Stimulated activated CD8-positive, alpha-beta memory T cell treated with anti-CD3 and anti-CD28 coated beads, Interleukin-12 subunit alpha, Interleukin-12 subunit beta, amount 100 ng/mL, for 1 hour (primary cell): ENCODE measurements at places on chromosomes 13 and 19.

DNA sequence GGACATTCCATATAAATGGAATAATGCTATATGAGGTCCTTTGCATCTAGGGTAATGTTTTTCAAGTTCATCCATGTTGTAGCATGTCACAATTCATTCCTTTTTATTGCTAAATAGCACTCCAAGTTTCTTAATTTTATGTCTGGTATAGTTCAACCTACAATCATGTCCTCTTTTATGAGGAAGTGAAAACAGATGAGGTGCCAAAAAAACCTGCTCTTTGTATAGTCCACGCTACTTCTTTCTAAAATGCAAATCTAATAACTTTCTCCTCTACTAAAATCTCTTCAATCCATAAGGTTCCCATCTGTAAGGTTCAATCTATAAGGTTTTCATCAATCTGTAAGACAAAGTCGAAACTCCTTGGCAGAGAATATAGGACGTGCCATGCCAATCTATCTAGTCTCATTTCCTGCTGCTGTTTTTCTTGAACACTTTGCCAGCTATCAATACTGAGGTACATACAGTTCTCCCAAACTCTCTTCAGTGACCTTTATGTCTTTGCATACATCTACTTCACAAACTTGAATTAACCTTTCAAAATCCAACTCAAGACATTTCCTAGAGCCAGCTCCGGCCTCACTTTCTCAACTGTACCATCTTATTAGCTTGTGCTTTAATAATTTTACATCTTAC is 33.7 kb downstream of the INTS6 start:
- DNase-seq, result no peak

- DNase-seq, result no peak
Observed at GRCh38 chr19:1252821-1253513, 4.6 kb downstream of the MIDN start.

DNA sequence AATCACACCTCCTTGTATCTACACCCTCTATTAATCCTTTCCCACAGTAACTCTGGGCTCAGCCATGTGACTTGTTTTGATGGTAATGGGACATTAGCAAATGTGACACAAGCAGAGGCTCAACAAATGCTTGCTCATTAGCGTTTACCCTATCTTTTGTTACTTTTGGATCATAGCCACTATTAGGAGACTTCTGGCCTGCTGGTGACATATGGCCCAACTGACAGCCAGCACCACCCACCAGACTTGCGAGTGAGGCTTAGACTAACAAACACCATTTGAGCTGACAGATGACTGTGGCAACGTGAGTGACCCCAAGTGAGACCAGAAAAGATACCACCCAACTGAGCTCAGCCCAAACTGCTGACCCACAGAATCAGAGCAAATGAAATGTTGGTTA is 154.1 kb downstream of the OLFM4 start:
- DNase-seq, result no peak

DNA sequence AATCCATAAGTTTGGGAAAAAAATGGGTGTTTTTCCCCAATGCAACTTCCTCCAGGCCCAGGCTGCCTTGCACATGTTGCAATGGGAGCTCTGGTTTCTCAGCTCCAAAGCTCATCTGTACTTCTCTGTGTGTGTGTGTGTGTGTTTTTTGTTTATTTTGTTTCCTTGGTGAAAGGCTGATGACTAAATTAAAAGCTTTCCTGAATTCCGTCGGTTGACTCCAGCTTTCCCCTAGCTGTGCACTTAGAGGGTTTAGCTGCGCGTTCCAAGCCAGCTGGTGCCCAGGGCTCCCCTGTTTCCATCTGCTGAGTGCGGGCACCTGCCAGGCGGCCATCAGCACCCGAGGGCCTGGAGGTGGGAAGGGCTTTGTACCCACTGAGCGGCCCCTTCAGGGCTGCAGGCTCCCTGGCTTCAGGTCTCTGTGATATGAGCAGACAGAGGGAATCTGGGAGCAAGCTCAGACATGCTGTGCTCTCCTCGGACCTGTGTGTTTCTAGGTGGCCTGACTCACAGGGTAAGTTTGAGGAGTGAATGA is 129.1 kb upstream of the SOX1 start:
- DNase-seq, result no peak

DNA sequence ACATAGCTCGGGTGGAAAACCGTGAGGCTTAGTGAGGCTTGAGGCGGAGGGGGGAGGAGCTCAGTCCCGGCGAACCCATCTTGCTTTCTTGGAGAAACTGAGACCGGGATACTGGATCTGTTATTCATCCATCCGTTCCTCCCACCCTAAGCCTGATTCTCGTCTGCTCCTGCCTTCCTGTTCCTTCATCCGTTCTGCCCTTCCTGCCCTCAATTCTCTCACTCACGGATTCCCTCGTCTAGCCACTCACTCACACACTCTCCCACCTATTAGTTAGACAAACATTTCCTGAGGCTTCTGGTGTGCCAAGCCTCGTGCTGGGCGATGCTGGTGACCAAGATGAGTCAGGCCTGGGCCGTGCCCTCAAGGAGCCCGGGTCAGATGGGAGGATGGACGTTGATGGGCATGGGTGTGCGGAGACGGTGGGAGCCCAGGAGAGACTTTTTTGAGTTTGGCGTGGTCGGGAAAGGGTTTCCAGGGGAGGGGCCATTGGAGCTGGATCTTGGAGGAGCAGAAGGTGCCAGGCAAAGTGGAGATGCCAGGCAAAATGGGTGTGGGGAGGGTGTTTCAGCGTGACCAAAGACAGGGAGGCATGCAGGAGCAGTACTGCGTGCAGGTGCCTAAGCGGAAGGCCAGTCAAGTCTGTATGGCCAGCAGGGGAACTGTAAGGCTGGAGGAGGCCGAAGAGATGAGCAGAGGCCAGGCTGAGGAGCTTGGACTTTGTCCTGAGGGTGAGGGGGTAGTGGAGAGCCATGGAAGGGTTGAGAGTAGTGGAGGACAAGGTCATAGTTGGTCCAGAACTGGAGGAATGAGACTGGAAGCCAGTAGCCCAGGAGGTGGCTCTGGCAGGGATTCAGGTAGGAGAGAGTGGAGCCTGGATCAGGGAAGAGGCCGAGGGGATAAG is 7.4 kb upstream of the CNFN start:
- DNase-seq, result no peak

GRCh38 chr13:60623151-60623550 is 226.1 kb downstream of the TDRD3 start:
- no peak for DNase-seq

DNA sequence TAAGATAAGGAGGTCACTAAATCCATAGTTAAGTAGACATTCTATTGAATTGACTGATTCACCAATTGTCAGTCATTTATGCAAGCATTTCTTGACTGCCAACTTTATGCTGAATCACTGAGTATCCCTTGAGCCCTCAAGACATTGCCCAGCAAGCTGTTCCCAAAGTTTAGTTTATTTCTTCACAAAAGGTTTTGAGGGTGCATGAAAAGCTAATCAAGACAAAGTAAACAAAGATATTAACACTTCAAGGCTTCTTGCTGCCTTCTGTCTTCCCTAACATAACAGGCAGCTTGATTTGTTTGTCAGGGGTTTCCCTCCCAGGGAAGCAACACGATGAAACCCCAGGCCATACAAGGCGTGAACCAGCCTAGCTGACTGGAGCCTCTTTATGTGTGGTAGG is 374.4 kb downstream of the SPRY2 start:
- DNase-seq, result no peak

DNA sequence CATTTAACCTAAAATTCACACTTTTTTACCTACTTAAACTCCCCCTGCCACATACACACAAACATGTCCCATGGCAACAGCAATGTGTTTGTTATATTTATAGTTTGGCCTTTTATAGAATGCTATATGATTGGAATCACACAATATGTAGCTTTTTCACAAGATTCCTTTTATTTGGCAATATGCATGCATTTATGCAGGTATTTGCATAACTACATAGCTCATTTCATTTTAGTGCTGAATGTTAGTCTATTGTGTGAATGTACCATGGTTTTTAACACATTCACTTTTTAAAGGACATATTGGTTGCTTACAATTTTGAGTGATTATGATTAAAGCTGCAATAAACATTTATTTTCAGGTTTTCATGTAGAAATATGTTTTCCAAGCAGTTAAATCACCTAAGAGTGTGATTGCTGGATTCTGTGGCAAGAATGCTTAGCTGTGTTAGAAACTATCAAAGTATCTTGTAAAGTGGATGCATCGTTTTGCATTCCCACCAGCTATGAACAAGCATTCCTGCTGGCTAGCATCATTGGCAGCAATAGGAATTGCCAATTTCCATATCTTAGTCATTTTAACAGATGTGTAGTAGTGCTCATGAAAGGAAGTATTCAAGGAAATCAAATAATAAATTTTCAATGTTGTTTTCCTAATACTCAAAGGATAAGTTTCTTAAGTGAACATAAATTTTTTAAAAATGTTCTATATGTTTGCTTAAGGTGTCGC is 557.0 kb downstream of the SLITRK1 start:
- no peak for DNase-seq

DNA sequence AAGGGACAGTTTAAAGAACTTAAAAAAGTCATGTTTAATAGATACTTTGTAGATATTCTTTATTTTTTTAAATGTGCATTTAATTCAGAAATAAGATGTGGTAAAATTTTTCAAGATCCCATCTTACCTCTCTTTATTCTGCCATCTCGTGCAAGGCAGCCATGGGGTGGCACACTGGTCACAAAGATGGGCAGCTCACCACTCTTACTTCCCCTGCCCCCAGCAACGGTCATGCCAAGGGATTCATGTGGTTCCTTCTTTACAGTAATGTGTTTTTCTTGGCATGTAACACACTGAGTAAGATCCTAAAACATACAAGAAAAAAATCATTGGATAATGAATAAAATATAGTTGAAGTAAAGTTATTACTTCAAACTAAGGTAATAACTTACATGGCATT is 64.2 kb downstream of the LNX2 start:
- DNase-seq, result no peak

- peak; percentile 32 for DNase-seq
Observed at GRCh38 chr19:2962018-2962670, 15.2 kb upstream of the TLE6 start.

DNA sequence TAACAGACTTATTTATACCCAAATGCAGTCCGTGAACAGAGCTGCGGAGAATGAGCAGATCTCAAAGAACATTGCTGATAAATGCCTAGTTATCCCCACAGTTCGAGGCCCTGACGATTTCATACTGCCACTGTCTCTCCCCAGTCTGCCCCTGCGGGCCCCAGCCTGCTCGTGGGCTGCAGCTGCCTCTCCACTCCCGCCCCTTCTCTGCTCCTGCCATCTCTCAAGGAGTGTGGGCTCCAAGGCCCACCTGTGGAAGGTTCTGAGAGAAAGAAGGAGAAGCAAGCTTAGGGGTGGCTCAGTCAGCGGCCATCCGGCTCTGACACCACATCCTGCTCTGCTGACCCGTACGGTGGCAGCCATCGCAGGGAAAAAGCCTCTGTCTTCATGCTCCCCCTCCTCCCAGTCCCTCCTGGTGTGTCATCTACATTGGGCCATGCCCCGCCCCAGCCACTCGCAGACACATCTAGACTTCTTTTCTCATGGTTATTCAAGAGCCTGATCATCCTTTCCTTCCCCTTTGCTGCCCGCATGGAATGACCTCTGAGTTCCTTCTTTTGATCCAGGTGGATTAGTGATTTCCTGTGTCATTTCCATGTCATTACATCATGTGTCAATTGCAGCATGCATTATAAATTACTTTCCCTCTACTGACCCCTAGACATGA is 52.0 kb downstream of the EPS15L1 start:
- DNase-seq, result no peak
